ENCODE measurements at places on chromosomes 13 and 19. TPM values are rescaled to one million over a fixed set of nuclear protein-coding genes. Genes with fewer than 3 reads are reported as not detected.

DNA sequence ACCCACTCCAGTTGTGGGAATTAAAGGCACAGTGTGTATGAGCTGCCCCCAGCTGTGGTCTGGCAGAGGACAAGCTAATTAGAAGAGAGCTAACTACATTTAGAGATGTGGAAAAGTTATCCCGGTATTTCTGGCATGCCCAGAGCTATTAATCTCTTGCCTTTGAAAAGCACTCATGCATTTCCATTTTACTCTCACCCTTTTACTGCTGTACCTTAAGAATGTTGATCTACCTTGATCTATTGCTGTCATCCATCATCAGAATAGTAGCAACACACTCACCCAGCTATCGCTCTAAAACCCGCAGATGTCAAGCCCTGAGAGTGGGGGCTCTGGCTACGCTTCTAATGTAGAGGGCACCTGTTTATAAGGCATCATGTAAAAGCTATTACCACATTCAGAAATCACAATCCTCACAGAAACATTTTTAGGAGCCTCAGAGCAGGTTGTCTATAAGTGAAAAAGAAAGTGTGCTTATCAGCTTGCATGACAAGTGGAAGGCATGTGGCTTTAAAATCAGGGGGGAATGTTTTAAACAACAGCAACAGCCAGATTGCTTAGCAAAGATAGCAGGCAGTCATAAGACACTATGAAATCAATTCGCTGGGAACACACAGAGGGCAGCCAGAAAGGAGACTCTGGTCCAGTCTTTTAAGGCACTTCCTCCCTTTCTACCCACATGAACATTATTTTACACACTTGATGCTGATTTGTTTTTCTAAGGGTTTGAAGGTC is 224.2 kb upstream of the IRS2 start:
- no peak for DNase-seq

- no peak for DNase-seq
Observed at GRCh38 chr13:50126263-50126992, 111.2 kb downstream of the KCNRG start.

DNA sequence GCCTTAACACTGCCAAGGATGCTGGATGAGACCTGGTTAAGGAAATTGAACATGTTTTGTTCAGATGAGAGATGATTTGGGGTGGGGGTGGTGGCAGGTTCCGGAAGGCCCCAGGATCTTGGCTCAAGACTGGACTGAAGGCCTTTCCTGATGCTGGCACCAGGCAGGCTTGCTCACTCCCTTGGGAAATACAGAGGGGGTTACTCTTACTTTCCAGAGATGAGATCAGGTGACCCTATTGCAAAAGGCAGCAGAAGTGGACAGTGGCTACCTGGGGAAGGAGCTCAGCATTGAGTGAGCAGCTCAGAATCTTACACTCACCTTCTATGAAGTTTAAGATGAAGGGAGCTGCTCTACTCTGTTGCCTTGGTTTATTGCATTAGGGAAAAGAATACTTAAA is 10.8 kb downstream of the GATAD2A start:
- no peak for DNase-seq

DNA sequence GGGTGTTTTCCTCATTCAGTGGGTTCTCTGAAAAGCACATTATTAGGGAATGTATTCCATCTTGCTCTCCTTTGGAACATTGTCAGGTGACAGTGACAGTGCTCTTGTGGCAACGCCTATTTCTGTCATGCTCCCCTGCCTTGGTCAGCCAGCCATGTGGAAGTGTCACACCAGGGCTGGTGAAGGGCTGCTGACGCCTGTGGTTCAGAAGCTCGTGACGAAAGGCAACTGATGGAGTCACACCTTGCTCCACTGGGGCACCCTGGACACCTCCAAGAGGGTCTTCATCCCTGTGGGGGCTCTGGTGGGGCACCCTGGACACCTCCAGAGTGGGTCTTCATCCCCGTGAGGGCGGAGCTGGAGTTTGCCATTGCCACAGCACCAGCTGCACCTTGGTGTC is 68.9 kb upstream of the GPR183 start:
- DNase-seq = no peak

DNA sequence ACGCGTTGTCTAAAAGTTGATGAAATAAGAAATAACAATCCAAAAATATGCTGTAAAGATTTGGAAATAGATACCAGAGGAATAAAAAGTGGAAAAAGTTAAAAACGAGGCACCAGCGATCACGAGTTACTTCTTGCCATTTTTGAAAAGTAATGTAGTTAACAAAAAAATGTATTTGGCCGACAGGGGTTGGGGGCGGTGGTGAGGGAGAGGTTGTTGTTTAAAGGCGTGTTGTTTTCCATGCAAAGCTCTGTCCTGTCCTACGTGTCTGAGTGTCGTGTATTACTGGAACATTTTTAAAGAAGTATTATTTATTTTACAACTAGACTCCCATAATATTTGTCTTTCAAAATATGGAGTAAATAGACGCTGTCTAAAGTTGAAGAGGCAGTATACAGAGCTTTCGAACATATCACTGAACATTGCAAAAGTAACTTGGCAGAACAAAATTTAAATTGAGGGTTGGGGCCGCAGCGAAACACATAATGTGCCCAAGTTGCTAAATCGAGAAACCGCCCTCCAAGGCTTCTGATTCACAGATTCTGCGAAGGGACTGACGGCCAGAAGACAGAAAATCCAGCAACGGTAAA is 823 bp downstream of the FBXO17 start:
- DNase-seq = no peak

MRI1 gene
- 89.9 TPM for total RNA-seq

GRCh38 chr13:100495455-100495854 is 93.1 kb downstream of the GGACT start:
- DNase-seq = no peak

GRCh38 chr13:42049454-42049813 is 986 bp downstream of the DGKH start:
- DNase-seq = no peak

GRCh38 chr19:53960187-53960586 is 2.5 kb upstream of the CACNG8 start:
- no peak for DNase-seq

- no peak for DNase-seq
Observed at GRCh38 chr13:43792076-43792881, 5.5 kb upstream of the ENOX1 start.

- DNase-seq = peak; percentile 48
Observed at GRCh38 chr13:110561344-110562035, at the start of gene RAB20. Gene RAB20 (minus strand): TSS chr13:110561722. CDS start chr13:110561519, 203 bp downstream.

- no peak for DNase-seq
Observed at GRCh38 chr19:58351990-58352755, 1.1 kb downstream of the A1BG start.

DNA sequence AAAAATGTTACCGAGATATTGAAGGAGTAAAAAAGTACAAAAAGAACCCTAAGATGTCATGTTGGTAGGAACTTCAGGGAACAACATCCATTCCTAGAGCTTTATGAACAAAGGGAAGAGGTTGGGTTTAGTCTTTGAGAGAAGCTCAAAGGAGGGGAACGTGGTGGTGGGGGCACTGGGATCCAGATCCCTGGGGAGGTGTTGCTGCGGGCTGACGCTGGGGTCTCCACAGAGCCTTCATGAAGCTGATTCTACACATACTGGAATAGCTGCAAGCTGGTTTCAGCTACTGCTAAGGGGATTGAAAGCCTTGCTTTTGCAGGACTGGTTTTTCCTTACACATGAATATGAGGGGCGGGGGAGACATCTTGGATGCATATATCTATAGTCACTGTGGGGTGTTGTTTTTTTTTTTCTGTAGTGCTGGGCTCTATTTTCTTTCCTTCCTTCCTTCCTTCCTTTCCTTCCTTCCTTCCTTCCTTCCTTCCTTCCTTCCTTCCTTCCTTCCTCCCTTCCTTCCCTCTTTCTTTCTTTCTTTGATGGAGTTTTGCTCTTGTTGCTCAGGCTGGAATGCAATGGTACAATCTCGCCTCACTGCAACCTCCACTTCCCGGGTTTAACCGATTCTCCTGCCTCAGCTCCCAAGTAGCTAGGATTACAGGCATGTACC is 6.5 kb upstream of the MZF1 start:
- DNase-seq = peak; percentile 45

GRCh38 chr13:111949311-111949710 is 117.6 kb upstream of the SOX1 start:
- DNase-seq = no peak

DLEU7 gene
- not detected for total RNA-seq

- no peak for DNase-seq
Observed at GRCh38 chr19:55446060-55446459, 3.0 kb upstream of the SHISA7 start.

TMEM145 gene
- total RNA-seq = not detected

DNA sequence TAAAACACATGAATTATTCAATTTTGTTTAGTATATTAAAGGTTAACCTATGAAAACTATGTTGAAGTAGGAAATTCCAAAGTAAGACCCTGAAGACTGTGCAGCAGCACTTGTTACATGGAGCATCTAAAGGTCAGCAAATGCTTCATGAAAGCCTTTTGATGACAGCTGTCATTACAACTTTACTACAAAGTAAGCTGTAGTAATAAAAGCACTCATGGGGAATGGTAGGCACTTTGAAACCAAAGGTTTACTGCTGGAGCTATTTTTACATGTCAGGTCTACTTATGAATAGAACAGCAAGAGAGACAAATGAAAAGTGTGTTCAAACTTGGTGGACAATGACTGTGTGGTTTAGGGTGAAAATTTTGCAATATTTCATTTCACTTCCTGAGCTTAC is 672.5 kb upstream of the PCDH20 start:
- DNase-seq = no peak

GRCh38 chr13:26984337-26984736 is 187.3 kb downstream of the USP12 start:
- no peak for DNase-seq

- DNase-seq = no peak
Observed at GRCh38 chr13:25462301-25463125, 90.7 kb downstream of the ATP8A2 start.

DNA sequence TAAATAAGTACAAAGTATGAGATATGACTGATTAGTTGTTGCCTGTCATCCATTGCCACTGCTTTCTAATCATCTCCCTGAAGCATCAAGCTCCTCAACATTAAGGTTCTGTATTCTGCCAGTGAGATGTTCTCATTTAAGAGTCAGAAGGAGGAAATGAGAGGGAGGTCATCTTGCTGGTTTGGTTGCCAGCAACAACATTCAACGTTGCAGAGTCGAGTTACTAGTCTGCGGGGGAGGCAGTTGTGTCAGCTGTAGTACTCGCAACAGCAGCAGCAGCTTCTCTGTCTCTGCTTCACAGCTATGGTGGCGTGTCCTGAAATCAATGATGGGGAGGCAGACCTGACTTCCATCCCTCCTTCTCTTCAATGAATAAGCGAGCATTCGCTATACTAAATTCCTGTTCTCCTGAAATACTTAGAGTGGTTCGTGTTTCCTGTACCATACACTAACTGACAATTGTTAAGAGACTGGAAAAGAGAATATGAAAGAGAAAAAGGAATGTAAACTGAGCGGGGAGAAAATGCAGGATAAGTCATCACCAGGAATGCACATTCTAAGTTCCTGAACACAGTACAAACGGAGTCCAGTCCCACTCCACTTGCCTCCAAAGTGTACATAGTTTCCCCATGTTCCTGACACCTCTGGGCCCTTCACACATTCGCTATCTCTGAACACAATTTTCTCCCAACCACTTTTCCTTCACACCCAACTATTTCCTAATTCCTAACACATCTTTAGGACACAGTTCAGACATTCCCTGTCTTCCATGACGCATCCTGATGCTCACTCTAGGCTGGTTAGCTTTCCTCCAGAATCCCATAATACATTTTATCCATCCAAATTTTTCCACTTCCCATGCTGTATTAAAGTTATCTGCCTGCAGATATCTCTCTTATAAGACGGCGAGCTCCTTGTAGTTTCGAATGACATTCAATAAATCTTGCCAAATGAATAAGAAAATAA is 263.0 kb downstream of the KLF12 start:
- no peak for DNase-seq

DNA sequence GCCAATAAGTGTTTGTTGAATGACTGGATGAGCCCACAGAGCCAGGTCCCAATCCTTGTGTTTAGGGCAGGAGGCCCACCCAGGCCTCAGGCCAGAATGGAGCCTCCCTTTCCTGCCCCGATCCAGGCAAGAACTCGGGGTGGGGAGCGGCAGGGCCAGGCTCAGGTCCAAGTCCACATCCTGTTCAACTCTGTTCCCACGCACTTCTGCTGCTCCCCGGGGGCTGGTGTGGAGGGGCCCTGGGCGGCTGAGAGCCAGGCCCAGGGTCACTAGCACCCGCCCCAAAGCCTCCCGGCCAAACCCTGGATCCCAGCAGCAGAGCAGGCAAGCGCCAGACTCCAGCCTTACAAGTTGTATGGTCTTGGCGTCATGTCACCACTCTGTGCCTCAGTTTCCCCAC is 8.0 kb downstream of the ANGPTL8 start:
- DNase-seq = no peak

SERP2 gene
- 0.85 TPM for total RNA-seq

- no peak for DNase-seq
Observed at GRCh38 chr19:23957660-23958281, 43.1 kb downstream of the ZNF726 start.
